MV-4-11 (cell line): ENCODE measurements at places on chromosomes 2 and 18.

- no peak for DNase-seq
These were observed 4.8 kb upstream of the UBE2E3 start for GRCh38 chr2:180975585-180975984.

DNA sequence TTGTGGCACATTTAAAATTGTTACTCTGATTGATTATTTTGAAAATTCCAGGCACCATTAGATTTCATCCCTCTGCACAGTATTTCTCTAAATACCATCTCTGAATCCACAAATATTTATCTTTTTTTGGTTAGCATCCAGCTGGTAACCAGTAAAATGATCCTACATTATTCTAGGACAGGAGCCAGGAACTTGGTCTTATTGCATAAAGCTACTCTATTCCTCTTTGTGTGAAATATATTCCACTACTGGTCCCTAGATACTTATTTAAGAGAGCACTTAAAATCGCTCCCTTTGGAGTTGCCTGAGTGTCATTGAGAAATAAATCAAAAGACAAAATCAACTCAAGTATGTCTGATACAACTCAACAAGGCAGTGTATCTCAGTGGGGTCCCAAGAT is 7.4 kb upstream of the MBOAT2 start:
- DNase-seq = no peak

GRCh38 chr2:67842375-67842959 is 220.3 kb downstream of the C1D start:
- DNase-seq = no peak

DNA sequence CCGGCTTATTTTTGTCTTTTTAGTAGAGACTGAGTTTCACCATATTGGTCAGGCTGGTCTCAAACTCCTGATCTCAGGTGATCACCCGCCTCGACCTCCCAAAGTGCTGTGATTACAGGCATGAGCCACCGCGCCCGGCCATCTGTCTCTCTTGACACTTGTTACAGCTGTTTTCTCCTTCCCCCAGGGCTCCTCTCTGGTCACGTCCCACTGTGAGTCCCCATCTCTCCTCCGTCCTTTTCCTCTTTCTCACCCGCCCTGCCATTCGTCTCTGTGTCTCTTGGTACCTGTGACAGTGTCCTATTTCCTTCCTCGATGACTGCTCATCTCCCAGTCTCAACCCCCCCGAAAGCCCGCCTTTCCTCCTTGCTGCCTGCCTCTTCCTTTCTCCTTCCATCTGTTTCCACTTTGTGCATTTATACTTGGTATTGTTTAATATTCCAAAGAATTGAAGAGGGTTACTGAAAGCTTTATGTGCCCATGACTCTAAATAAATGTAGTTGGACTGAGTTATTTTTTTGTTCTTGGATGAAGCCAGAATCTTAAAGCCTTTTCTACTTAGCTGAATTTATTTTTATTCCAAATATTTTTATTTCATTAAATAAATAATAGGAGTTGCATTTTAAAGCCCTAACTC is 241.5 kb downstream of the SH3RF3 start:
- DNase-seq = no peak

GRCh38 chr2:148231858-148232257 is 211.0 kb downstream of the MBD5 start:
- no peak for DNase-seq

GRCh38 chr18:49487711-49488310 is 777 bp upstream of the C18orf32 start:
- DNase-seq = no peak
